ENCODE measurements at places on chromosomes 11 and 22. TPM values are rescaled to one million over a fixed set of nuclear protein-coding genes. Genes with fewer than 3 reads are reported as not detected.

PANX3 gene
- not detected for total RNA-seq

DNA sequence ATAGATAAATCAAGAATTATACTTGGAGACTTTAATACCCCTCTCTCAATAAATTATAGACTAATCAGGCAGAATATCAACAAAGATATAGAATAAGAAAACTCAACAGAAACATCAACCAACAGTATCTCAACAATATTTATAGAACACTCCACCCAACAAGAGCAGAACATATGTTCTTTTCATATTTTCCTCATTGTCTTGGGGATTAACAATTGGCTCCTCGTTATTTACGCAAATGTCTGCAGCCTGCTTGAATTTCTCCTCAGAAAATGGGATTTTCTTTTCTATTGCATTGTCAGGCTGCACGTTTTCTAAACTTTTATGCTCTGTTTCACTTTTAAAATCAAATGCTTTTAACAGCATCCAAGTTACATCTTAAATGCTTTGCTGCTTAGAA lies 37.0 kb upstream of the FBLN1 start:
- H3K36me3 ChIP-seq = no peaks in the 10 kb centered on the region
- H3K27ac ChIP-seq = no peak overlapping the region
- H3K27me3 ChIP-seq = peaks cover 17% of the 10 kb centered on the region
- no peak overlapping the region for H3K4me3 ChIP-seq

- H3K36me3 ChIP-seq = no peaks in the 10 kb centered on the region
- peak within 1 kb of the TSS; percentile 84 for H3K4me3 ChIP-seq
- H3K4me1 ChIP-seq = peaks cover 14% of the 10 kb centered on the region
- H3K27me3 ChIP-seq = peaks cover 10% of the 10 kb centered on the region
These were observed at the start of gene KCNJ11 for GRCh38 chr11:17388609-17389210. Gene KCNJ11, minus strand, starts transcription at chr11:17388659. Its CDS starts 568 bp downstream, at chr11:17388091.

DNA sequence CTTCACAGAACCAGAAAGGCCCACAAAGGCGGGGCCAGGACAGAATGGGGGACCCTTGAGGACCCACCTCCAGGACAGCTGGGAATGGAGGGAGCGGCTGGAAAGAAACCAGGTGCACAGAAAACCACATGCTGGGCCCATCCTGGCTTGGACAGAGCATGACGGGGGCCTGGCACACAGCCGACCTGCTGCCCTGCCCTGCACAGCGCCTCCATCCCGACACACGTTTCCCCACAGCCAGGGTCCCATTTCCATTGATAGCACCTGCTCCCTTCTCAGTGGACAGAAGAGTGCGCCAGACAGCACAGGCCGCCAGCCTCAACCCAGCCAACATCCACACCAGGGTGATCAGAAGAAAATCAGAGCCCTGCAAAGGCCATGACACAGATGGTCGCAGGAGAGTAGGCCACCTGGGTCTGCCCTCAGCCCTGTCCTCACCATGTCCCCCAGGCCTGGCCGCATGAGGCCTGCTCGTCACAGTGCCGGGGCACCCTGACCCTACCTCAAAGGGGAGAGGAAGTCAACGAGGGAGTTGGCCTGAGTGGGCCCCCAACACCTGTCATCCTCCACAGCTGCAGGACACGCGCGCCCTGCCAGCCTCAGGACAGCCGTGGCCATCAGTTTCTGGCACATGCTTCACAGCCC lies 28.1 kb downstream of the BRD1 start:
- no peak overlapping the region for H3K4me3 ChIP-seq
- no peak overlapping the region for H3K27ac ChIP-seq
- DNase-seq = no peak
- no peaks in the 10 kb centered on the region for H3K27me3 ChIP-seq
- H3K4me1 ChIP-seq = peaks cover 8% of the 10 kb centered on the region
- peaks cover 12% of the 10 kb centered on the region for H3K36me3 ChIP-seq

GRCh38 chr11:66278363-66279091 lies 552 bp downstream of the CNIH2 start:
- peaks cover 22% of the 10 kb centered on the region for H3K4me1 ChIP-seq
- peaks cover 14% of the 10 kb centered on the region for H3K27me3 ChIP-seq
- H3K27ac ChIP-seq = no peak overlapping the region
- H3K36me3 ChIP-seq = peaks cover 11% of the 10 kb centered on the region
- peak overlapping the region; percentile 62 for H3K4me3 ChIP-seq
- no peak for DNase-seq

TMEM191C gene
- 5.4 TPM for total RNA-seq

OR51E2 gene
- not detected for total RNA-seq

IRAG1 gene
- total RNA-seq = not detected

DNA sequence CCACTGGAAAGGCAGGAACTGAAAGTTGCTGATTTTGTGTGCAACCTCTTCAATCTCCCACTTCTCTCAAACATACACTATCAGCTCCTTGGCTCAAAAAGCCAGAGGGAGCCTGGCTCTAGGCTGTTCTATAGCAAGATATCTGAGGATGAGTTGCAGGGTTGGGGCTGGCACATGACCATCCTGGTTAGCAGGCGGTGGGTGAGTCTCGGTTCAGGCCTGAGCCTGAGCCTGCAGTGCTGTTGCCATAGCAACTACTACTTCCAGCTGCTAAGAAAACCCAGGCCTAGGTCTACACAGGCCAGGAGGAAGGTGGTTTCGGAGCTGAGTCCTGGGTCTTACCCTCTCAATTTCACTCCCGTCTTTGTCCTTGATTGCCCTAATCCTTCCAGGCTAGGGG lies 39.0 kb downstream of the CWC15 start:
- H3K4me3 ChIP-seq = peak overlapping the region; percentile 47
- peaks cover 7% of the 10 kb centered on the region for H3K27me3 ChIP-seq
- peak overlapping the region; percentile 4 for H3K27ac ChIP-seq
- DNase-seq = no peak
- H3K36me3 ChIP-seq = no peaks in the 10 kb centered on the region

C11orf16 gene
- total RNA-seq = not detected

- no peaks in the 10 kb centered on the region for H3K4me1 ChIP-seq
- no peak overlapping the region for H3K4me3 ChIP-seq
- H3K36me3 ChIP-seq = no peaks in the 10 kb centered on the region
- no peak overlapping the region for H3K27ac ChIP-seq
These were observed 10.9 kb upstream of the SOX6 start for GRCh38 chr11:16367252-16367651.

- DNase-seq = no peak
- H3K36me3 ChIP-seq = peaks cover 45% of the 10 kb centered on the region
- no peak overlapping the region for H3K27ac ChIP-seq
- H3K4me1 ChIP-seq = peaks cover 43% of the 10 kb centered on the region
These were observed 3.6 kb downstream of the SREBF2 start for GRCh38 chr22:41836551-41836950.

CCDC73 gene
- 0.14 TPM for total RNA-seq

DNA sequence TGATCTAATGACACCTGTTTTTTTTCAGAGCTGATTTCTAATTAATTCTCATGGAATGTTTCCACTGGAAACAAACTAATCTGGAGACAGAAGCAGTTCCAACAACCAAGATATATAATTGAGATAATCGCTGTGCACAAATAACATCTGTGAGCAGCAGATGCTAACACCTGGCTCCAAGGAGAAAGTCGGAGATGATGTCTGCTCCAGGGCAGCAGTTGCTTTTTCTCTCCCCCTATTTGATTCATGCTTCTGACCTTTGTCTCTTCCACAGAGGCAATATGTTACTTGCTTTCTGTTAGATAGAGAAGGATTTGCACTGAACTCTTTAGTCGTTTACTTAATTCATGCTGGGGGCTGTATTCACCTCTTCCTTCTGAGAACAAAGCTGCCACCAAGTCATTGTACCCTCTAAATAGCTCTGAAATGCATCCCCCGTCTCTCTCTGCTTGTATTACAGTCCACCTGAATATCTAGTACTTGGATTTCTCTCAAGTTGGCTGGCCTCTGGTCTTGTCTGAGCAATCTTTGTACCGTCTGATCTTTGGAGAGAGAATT lies 187.4 kb downstream of the MYO18B start:
- H3K36me3 ChIP-seq = no peaks in the 10 kb centered on the region
- H3K4me1 ChIP-seq = no peaks in the 10 kb centered on the region
- H3K4me3 ChIP-seq = no peak overlapping the region
- no peak for DNase-seq
- H3K27me3 ChIP-seq = peaks cover 4% of the 10 kb centered on the region

DNA sequence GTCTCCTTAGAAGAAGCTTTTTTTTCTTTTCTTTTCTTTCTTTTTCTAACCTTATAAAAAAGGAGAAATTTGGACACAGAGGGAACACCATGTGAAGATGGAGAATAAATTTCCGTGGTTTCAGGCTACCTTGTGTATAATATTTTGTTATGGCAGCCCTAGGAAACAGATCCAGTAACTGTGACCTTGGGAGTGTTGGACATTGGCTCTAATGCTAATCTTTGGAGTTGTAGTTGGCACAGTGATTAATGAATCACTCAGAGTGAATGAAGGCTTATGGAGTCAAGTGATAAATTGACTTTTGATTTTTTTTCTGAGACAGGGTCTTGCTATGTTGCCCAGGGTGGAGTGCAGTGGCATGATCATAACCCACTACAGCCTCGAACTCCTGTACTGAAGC lies 15.5 kb upstream of the PHOX2A start:
- H3K36me3 ChIP-seq = no peaks in the 10 kb centered on the region
- H3K4me1 ChIP-seq = peaks cover 7% of the 10 kb centered on the region
- peaks cover 23% of the 10 kb centered on the region for H3K27me3 ChIP-seq
- no peak for DNase-seq
- no peak overlapping the region for H3K27ac ChIP-seq
- H3K4me3 ChIP-seq = no peak overlapping the region

DNA sequence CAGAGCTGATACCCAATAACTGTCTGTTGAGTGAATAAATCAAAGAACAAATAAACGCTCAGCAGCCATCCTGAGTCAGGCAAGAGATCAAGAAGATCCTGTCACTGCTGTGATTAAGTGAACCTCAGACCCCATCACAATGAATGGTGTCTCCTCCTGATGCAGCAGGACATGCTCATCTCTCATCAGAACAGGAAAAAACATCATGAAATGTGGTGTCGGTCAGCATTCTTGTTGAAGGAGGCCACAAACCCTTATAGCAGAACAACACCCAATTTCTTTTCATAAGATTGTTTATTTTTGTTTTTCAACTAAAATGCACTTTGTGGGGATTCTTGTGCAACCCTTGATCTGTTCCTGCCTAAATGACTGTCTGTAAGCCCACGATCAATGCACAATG lies 60.3 kb downstream of the SYTL2 start:
- H3K4me3 ChIP-seq = peak overlapping the region; percentile 62
- H3K27ac ChIP-seq = peak overlapping the region; percentile 79
- no peaks in the 10 kb centered on the region for H3K27me3 ChIP-seq
- H3K36me3 ChIP-seq = peaks cover 28% of the 10 kb centered on the region

DNA sequence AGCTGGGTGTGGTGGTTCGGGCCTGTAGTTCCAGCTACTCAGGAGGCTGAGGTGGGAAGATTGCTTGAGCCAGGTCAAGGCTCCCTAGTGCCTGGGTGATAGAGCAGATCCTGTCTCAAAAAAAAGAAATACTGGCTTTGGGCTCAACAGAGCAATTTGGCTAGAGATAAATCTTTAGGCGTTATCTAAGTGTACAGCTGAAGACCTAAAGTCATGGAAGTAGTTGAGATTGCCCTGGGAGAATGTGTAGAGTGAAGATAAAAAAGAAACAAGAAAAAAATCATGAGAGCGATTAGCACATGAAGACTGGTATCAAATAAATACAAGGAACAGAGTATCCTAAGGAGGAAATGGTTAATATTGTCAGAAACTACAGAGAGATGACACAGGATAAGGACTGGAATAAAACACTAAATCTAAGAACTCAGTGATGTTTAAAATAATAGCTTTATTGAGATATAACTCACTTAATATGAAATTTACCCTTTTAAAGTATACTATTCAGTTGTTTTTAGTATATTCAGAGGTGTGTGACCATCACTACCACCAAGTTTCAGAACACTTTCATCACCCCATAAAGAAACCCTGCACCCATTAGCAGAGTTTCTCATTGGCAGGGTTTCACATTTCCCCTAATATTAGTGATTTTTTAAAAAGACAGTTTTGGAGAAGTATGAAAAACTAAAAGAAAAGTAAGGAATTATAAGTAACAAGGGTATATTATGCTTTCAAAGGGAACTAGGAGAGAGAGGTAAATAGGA lies 20.7 kb downstream of the PIK3C2A start:
- DNase-seq = no peak
- no peak overlapping the region for H3K4me3 ChIP-seq
- peaks cover 5% of the 10 kb centered on the region for H3K4me1 ChIP-seq
- H3K27me3 ChIP-seq = no peaks in the 10 kb centered on the region
- H3K36me3 ChIP-seq = peaks cover 12% of the 10 kb centered on the region

- no peak overlapping the region for H3K27ac ChIP-seq
- H3K4me3 ChIP-seq = no peak overlapping the region
- DNase-seq = no peak
- peaks cover 11% of the 10 kb centered on the region for H3K27me3 ChIP-seq
- H3K4me1 ChIP-seq = peaks cover 3% of the 10 kb centered on the region
- no peaks in the 10 kb centered on the region for H3K36me3 ChIP-seq
These were observed 44.5 kb downstream of the SLCO2B1 start for GRCh38 chr11:75195167-75195962.

All from activated naive CD8-positive, alpha-beta T cell treated with anti-CD3 and anti-CD28 coated beads, Interleukin-2, amount 10 ng/mL, durations not matched to agents 7 days and 5 days (primary cell).